ENCODE measurements at places on chromosomes 5 and 9.

DNA sequence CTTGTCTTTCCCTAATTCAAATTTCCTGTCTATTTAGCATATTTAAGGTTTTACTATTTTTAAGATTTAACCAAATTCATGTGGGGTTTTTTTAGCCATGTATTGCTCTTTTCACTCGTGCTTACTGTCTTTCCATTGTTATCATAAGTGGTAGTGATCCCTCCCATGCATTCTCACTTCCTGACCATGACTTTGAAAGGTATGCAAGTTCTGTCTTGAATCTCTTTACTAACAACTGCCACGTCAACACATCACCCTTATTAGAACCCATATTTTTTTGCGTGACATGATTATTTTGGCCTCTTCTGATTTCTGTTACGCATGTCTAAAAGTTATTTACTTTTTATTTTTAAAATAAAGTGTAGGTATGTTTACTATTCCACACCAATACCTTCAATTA, 94.7 kb upstream of the CDH6 start:
- no peak for DNase-seq

DNA sequence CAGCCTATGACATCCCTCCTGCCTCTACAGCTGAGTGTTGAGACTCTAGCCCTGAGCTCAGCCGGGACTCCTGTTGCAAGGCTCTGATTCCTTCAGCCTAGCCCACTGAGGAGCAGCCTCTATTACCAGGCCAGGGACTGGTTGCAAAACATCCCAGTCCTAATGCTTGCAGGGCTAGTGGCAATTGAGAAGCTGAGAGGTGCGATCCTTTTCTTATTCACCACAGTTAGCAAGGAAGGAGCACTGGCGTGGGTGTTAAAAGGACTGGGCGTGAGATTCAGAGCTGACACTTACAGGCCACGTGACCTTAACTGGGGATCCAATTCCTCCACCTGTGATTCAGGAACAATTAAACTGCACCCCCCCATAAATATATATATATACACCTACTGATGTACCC, 58.8 kb downstream of the GARNL3 start:
- DNase-seq = no peak

- DNase-seq = no peak
These were observed 43.0 kb upstream of the FCN1 start for GRCh38 chr9:134960701-134961181.

GRCh38 chr5:81513473-81513872, 119.5 kb upstream of the ACOT12 start:
- DNase-seq = no peak

GRCh38 chr9:9392755-9393154, 1220.0 kb downstream of the PTPRD start:
- no peak for DNase-seq
